ENCODE measurements at places on chromosomes 12 and 14. TPM values are rescaled to one million over a fixed set of nuclear protein-coding genes. Genes with fewer than 3 reads are reported as not detected.

- H3K27ac ChIP-seq = peak overlapping the region; percentile 92
- DNase-seq = peak; percentile 89
- no peaks in the 10 kb centered on the region for H3K36me3 ChIP-seq
- peaks cover 5% of the 10 kb centered on the region for H3K4me1 ChIP-seq
- peak overlapping the region; percentile 70 for H3K4me3 ChIP-seq
Observed at GRCh38 chr12:124928095-124928911, 13.9 kb upstream of the UBC start.

- no peak overlapping the region for H3K27ac ChIP-seq
- no peaks in the 10 kb centered on the region for H3K27me3 ChIP-seq
- H3K36me3 ChIP-seq = no peaks in the 10 kb centered on the region
- H3K4me3 ChIP-seq = no peak overlapping the region
- peaks cover 30% of the 10 kb centered on the region for H3K4me1 ChIP-seq
Observed at GRCh38 chr12:51324953-51325352, 979 bp upstream of the BIN2 start.

GRCh38 chr12:40144023-40144422 is 38.1 kb upstream of the SLC2A13 start:
- H3K27ac ChIP-seq = no peak overlapping the region
- DNase-seq = no peak
- H3K4me1 ChIP-seq = no peaks in the 10 kb centered on the region
- no peak overlapping the region for H3K4me3 ChIP-seq
- H3K36me3 ChIP-seq = no peaks in the 10 kb centered on the region

- no peaks in the 10 kb centered on the region for H3K27me3 ChIP-seq
- H3K36me3 ChIP-seq = no peaks in the 10 kb centered on the region
- DNase-seq = no peak
- no peak overlapping the region for H3K4me3 ChIP-seq
Observed at GRCh38 chr14:76181546-76181945, 29.8 kb downstream of the GPATCH2L start.

DNA sequence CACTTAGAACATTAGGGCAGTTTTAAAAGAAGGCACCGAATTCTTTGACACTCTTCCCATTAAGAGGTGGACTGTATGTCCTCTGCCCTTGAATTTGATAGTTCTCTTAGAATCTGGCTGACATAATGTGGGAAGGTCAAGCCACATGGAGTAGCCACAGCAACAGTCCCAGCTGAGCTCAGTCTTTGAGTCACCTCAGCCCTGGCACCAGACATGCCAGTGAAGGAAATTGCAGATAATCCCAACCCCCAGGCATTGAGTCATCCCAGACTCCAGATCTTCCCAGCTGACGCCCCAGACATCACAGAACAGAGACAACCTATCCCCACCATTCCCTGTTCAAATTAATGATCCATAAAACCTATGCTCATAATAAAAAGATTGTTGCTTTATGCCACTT is 83.4 kb downstream of the GTF2A1 start:
- H3K4me1 ChIP-seq = no peaks in the 10 kb centered on the region
- no peak overlapping the region for H3K4me3 ChIP-seq
- no peak overlapping the region for H3K27ac ChIP-seq

DNA sequence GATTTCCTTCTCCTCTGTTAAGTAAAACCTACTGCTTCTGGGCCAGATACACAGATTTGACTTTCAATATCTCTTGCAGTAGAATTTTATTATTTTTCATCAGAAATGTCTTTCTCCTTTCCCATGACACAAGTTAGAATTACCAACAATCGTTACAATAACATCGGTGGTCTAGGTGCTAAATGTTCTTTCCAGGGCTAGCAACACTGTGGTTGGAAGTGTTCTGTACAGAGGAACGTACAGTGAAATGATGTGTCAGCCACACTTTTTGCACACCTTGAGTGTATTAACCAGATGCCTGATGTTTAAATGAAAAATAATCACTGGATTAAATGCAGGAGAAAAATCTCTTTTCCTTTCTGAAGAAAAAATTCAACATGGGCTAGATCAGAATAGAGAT is 27.7 kb upstream of the KLRD1 start:
- no peak overlapping the region for H3K27ac ChIP-seq
- H3K4me1 ChIP-seq = no peaks in the 10 kb centered on the region
- no peaks in the 10 kb centered on the region for H3K27me3 ChIP-seq
- no peak for DNase-seq

The SLC5A8 gene
- not detected for total RNA-seq

The CACNA1C gene
- total RNA-seq = 27.3 TPM
